Epithelial cell of alveolus of lung (primary cell): ENCODE measurements at places on chromosomes 13 and 19. TPM values are rescaled to one million over a fixed set of nuclear protein-coding genes. Genes with fewer than 3 reads are reported as not detected.

The BRSK1 gene
- 6.3 and 16.0 TPM in 2 replicates for total RNA-seq

The TRAPPC6A gene
- total RNA-seq: 14.1 and 33.1 TPM in 2 replicates

The JAK3 gene
- total RNA-seq: 4.5 and 9.9 TPM in 2 replicates

The CGB1 gene
- not detected in 2 replicates for total RNA-seq

The ADGRE3 gene
- total RNA-seq: not detected in 2 replicates

The TSSK6 gene
- 0.91 and 3.8 TPM in 2 replicates for total RNA-seq

The PCDH20 gene
- 0.39 and 11.4 TPM in 2 replicates for total RNA-seq

The IGFL3 gene
- 1.9 TPM in 1 of 2 replicates, not detected in the other for total RNA-seq

The PSG7 gene
- total RNA-seq: not detected in 2 replicates

The RAB3A gene
- 1.8 and 14.8 TPM in 2 replicates for total RNA-seq

The PRR12 gene
- 7.4 and 16.8 TPM in 2 replicates for total RNA-seq

The HSD17B14 gene
- total RNA-seq: 4.0 and 4.6 TPM in 2 replicates

The VSTM2B gene
- not detected in 2 replicates for total RNA-seq

The PIAS4 gene
- total RNA-seq: 20.0 and 23.9 TPM in 2 replicates

The NLRP7 gene
- not detected in 2 replicates for total RNA-seq

The TJP3 gene
- 0.26 TPM in 1 of 2 replicates, not detected in the other for total RNA-seq

The ZIK1 gene
- 7.1 and 9.8 TPM in 2 replicates for total RNA-seq

The FFAR3 gene
- not detected in 2 replicates for total RNA-seq

The FXYD1 gene
- total RNA-seq: 20.4 TPM in 1 of 2 replicates, not detected in the other

The CFD gene
- 0.91 and 262 TPM in 2 replicates for total RNA-seq

The SMIM17 gene
- total RNA-seq: 3.0 TPM in 1 of 2 replicates, not detected in the other

The ZNF723 gene
- total RNA-seq: not detected in 2 replicates

The SEMA6B gene
- 1.7 and 7.7 TPM in 2 replicates for total RNA-seq

The RFPL4AL1 gene
- total RNA-seq: not detected in 2 replicates

The FAM124A gene
- total RNA-seq: 0.24 and 1.2 TPM in 2 replicates

The COX7A1 gene
- 14.1 and 22.6 TPM in 2 replicates for total RNA-seq

The OLFM2 gene
- total RNA-seq: 2.8 and 25.9 TPM in 2 replicates

The PTH2 gene
- not detected in 2 replicates for total RNA-seq

The PTPRH gene
- 3.9 and 6.6 TPM in 2 replicates for total RNA-seq
